ENCODE measurements at places on chromosomes 4 and X.
A peak's percentile ranks its signal among the peaks of the same experiment; 100 is the strongest.

- DNase-seq, result no peak
These were observed 288.5 kb downstream of the TENM3 start for GRCh38 chr4:182531555-182532162.

DNA sequence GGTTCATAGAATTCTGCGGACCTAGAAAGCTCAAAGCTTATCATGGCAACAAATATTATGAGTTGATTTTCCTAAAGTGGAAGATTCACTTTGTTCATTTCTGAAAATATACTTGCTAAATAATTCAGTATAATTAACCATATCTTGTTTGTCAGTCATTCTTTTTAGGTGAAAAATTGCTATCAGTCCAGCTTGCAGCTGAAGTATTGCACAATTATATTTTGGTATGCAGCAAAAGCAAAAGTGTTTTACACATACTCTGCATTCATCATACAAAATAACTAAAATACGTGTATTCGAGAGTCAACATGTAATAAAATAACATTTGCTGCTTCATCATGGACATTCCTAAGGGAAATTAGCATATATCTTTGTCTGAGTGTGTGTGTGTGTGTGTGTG lies 24.8 kb downstream of the DKK2 start:
- DNase-seq, result no peak

- DNase-seq, result peak; percentile 32
These were observed 37.0 kb downstream of the IRS4 start for GRCh38 chrX:108699368-108699767.

- no peak for DNase-seq
These were observed 2183.2 kb upstream of the AGA start for GRCh38 chr4:179625406-179625805.

- DNase-seq, result no peak
These were observed 133.6 kb upstream of the FAM9C start for GRCh38 chrX:13177921-13178566.
